Activated naive CD4-positive, alpha-beta T cell treated with anti-CD3 and anti-CD28 coated beads for 36 hours (primary cell): ENCODE measurements at places on chromosomes 5 and 9. TPM values are rescaled to one million over a fixed set of nuclear protein-coding genes. Genes with fewer than 3 reads are reported as not detected.
A peak's percentile ranks its signal among the peaks of the same experiment; 100 is the strongest.

Gene ZNF354B
- total RNA-seq: 8.6 TPM

DNA sequence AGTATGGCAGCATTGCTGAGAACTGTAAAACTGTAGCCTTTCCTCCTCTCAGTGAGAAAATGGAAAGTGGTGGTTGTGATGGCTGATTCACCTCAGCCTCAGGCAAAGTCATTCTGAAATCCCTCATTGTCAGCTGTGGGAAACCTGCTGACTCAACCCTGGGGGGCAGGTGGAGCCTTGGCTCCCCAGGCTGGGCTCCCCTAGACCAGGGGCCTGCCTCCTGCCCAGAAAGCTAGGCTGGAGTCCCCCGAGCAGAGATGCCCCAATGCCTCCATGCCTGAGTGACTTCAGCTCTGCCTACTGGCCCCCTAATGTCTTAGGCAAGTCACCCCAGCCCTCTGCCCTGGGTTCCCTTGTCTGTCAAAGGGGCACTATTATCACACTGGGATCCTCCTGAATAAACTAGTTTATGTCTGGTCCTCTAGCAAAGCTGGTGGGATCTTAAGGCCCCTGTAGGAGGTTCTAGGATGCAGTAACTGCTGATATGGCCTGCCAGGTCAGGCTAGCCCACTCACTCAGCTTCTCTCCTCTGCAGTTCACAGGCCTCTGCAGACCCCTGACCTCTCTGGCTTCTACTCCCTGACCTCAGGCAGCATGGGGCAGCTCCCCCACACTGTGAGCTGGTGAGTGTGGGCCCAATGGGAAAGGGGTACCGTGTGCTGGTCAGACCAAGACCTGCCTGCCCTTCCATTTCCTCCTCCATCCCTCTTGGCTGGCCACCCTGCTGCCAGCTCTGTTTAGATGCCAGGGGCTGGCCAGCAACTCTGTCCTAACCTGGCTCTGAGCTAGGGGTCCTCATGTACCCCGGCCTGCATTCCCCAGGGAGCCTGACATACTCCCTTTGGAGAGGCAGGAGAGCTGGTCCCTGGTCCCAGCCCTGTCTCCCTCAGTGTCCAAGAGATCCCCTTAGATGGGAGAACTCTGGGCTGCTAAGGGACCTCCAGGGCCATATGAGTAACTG is 24.2 kb downstream of the TCF7 start:
- peaks cover 76% of the 10 kb centered on the region for H3K4me1 ChIP-seq
- peak; percentile 91 for DNase-seq
- peak overlapping the region; percentile 89 for H3K27ac ChIP-seq
- peaks cover 64% of the 10 kb centered on the region for H3K36me3 ChIP-seq
- no peak overlapping the region for H3K4me3 ChIP-seq

Gene SAXO1
- total RNA-seq: not detected

DNA sequence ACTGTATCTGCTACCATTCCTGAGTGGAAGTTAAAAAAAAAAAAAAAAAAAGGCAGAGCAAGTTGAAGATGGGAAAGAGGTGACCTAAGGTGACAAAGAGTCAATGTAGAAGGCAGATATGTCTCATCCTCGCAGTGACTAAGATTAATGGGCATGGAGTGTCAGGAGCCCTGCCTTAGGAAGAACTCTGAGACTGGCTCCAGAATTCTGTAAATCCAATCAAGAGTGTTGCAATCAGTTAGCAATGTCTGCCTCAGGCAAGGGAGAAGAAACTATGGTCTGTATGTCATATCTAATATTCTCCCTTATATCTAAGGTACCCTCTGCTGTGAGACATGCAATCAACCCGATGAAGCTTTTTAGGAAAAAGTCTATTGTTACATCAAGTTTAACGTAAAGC is 24.7 kb upstream of the KCNMB1 start:
- no peak overlapping the region for H3K4me3 ChIP-seq
- H3K27me3 ChIP-seq: no peaks in the 10 kb centered on the region
- no peak for DNase-seq

GRCh38 chr9:15142878-15143534 is 164.0 kb downstream of the TTC39B start:
- peaks cover 4% of the 10 kb centered on the region for H3K4me1 ChIP-seq
- no peak overlapping the region for H3K27ac ChIP-seq
- no peaks in the 10 kb centered on the region for H3K36me3 ChIP-seq
- DNase-seq: peak; percentile 39
- no peak overlapping the region for H3K4me3 ChIP-seq
- H3K27me3 ChIP-seq: no peaks in the 10 kb centered on the region

DNA sequence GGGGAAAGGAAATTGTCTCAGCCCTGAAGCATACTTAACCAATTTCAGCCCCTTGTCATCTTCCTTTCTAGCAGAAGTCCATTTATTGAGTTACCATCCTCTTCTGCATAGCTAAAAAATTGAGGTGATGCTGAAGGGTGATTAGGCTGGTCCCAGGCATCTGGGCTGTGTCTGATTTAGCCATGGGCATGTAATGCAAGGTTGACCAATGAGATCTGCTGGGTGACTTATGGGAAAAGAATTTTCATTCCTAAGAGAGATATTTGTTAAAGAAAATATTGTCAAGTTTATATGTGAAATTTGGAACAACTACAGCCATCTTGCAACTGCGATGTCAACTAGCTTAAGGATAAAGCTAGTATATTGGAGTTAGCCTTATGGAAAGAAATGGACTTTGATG is 5.1 kb downstream of the ITGA2 start:
- no peak overlapping the region for H3K4me3 ChIP-seq
- no peak overlapping the region for H3K27ac ChIP-seq
- H3K36me3 ChIP-seq: no peaks in the 10 kb centered on the region
